Midbrain (tissue), 1 donor: ENCODE measurements at places on chromosomes 12 and 14.
A peak's percentile ranks its signal among the peaks of the same experiment; 100 is the strongest.

GRCh38 chr12:805022-805632, 52.7 kb downstream of the WNK1 start:
- DNase-seq, result no peak

DNA sequence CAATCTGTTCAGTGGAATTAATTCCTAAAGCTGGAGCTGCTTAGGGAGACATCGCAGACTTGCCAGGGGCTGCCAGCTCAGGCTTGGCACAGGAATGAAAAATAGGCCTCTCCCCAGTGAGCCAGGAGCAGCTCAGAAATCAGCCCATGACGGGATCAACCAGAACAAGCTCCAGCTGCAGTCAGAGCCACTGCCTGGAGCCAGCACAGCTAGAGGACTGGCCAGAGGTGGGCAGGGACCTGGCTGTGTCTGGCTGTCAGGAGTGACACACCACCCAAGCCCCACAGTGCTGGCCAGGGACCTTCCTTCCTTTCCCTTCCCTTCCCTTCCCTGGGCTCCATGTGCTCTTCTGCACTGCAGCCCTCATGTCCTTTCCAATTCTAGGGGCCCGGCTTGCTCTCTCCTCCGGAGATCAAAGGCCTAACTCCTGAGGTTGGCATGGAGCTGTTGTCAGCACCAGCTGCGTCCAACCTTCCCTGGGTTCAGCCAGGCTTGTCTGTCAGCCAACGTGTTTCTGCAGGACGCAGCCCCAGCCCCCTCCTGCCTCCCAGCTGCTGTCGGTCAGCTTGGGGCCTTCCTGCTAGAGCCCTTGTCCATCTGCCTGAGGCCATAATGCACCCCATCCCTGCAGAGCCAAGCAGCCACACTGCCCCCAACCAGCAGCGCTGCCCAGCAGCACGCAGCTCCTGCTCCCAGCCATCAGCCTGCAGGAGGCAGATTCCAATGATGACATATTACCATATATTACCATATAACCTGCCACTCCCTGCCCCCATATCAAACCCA, 149.3 kb downstream of the CALM1 start:
- DNase-seq, result peak; percentile 64

- no peak for DNase-seq
Measured at GRCh38 chr14:61644834-61645233, 50.5 kb upstream of the HIF1A start.

GRCh38 chr12:132615579-132616038, 3.0 kb upstream of the P2RX2 start:
- no peak for DNase-seq

GRCh38 chr12:46678426-46678825, 147.4 kb downstream of the SLC38A4 start:
- no peak for DNase-seq

DNA sequence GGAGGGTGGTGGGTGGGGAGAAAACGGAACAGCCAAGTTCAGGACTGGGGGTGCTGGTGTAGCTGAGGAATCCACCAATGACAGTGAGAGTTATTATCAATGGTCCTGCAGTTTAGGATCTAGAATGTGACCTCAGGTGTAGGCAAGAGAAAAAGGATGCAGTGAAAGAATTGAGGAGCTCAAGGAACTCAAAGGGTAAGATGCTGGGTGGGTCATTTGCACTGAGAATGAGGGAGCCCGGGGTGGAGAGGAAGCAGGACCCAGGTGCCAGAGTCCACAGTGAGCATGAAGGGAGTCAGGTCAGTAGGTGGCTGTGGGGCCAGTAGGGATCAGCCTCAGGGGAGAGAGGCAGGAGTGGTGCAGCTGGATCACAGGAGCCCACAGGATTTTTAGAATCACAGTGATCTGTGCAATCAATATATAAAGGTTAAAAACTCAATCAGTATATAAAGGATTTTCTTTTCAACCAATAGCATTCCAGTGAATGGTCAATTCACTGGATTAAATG, 3.2 kb upstream of the KRT7 start:
- DNase-seq, result no peak

DNA sequence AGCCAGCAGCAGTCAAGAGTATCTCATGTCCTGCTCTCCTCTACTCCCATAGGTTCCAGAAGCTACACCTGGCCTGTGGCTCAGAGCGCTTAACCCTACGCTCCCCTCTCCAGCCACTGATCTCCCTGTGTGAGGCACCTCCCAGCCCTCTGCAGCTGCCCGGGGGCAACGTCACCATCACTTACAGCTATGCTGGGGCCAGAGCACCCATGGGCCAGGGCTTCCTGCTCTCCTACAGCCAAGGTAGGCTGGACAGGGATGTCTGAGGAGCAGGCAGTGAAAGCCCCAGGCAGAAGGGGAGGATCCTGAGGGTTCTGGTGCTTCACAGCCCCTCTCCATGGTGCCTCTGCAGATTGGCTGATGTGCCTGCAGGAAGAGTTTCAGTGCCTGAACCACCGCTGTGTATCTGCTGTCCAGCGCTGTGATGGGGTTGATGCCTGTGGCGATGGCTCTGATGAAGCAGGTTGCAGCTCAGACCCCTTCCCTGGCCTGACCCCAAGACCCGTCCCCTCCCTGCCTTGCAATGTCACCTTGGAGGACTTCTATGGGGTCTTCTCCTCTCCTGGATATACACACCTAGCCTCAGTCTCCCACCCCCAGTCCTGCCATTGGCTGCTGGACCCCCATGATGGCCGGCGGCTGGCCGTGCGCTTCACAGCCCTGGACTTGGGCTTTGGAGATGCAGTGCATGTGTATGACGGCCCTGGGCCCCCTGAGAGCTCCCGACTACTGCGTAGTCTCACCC, 3.6 kb downstream of the LRP10 start:
- DNase-seq, result no peak
